ENCODE measurements at places on chromosomes 6 and 20.

DNA sequence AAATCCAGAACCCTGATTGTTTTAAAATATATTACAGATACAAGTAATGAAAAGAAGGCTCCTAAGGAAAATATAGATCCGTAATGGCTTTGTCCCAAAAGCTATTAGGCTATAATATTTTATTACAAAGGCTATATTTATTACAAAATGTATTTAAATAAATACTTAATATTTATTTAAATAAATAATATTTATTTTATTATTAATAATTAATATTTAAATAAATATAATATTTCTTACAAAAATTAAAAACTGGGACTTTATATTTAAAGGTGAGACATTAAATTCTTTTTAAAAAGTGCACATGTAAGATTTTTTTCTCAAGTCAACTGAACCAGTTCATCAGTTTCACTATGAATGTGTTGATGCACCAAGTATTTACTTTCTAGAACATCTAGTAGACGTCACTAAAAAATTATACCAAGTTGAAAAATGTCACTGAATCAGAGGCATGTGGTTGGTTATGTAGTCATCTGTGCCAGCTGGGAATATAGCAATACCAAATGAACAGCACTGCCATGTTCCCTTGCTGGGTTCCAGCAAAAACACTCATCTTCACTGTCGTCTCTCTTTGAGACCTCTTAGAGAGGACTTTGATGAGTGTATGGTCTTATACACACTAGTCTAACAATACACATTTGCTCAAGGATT is 278.9 kb downstream of the ESR1 start:
- no peak for DNase-seq

DNA sequence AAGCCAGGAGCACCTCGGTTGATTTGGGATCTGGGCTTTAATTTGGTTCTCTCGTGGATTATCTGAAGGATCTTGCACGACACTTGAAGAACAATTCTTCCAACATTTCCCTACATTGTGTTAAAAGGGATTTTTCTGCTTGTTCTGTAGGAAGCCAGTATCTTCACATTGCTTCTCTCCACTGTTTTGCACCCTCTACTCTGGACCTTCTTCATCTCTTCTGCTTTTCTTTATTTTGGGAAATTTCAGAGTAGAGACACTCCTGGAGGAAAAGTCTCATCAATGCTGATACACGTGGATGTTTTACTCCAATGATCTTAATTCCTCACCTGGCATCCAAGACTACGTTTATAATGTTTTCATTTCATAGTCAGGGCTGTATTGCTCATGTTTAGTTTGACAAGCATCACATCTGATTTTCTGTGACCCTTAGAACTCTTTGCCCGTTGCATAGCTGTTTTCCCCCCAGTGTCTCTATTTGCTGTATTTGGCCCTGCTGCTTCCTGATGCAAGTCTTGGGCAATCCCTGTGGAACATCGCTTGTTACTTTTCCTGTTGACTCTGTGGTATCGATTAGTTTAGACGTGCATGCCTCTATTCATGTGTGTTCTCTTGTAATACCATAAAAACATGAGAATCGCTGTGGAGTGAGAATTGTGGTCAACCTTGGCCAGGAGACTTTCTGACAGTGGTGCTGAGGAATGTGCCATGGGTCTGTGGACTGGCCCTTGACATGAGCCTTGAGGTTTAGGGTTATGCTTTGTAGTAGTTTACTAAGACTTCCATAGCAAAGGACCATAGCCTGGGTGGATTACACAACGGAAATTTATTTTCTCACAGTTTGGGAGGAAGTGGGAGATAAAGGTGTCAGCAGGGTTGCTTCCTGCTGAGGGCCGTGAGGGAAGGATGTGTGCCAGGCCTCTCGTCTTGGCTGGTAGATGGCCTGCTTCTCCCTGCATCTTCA is 12.5 kb downstream of the PLCB1 start:
- DNase-seq, result no peak

DNA sequence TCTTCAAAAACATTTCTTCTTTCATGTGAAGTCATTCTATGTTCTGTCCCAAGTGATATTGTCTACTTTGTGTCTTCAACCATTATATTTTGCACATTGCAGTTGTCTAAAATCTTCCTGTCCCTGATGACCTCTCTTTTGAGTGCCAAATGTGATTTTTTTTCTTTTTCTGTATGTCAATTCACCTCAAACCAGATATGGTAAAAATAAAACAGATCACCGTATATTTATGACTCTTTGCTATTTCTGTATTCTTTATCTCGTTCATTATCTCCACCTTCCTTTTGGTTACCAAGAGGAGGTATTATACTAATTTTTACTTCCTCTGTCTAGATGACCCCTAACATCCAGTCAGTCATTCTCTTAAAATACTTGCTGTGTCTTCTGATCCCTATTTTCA is 165.2 kb downstream of the GRIK2 start:
- no peak for DNase-seq

- no peak for DNase-seq
These were observed 127.6 kb downstream of the MRPL14 start for GRCh38 chr6:43999628-44000027.
